SW 1271 (cell line): ENCODE measurements at places on chromosomes 4 and X.

DNA sequence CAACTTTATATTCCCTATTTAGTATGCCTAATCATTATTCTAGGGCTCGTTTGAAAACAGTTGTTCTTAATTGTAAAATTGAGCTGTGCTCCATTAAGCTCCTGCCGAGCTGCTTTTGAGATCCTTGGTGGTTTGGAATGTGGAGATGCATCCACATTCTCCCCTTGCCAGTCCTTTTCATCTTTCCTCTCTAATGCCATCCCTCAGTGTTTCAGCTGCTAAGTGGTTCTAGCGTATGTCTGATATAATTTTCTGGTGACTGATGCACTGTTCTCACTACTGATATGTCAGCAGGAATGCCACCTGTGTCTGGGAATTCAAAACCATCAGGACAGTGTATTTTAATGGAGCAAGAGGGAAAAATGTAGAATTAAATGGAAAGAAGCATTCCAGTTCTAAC is 1085.0 kb downstream of the CCSER1 start:
- no peak for DNase-seq

DNA sequence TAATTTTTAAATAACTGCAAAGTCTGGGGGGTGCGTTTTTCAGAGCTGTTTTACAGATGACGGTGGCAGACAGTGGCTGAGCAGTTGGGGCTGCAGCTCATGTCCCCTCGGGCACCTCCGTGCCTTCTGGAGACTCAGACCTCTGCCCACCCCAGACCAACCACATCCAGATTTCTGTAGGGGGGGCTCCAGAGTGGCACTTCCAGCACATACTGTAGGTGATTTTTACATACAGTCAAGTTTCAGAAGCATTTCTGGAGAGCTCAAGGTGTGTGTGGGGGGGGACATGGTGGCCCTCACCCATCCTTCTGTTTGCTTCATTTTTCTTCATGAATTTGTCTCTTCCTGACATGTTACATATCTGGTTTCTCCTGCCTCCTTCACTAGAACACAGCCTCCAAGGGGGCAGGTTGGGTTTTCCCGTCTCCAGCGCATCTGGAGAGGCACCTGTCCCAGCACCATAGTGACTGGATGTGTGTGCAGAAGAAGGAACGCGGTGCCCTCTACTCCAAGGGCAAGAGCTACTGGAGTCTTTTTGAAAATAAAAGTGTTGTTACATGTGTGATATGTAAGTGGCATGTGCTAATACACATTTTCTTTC is 37.5 kb downstream of the TMEM271 start:
- DNase-seq, result no peak

- DNase-seq, result no peak
Observed at GRCh38 chr4:71533121-71533520, 194.3 kb downstream of the SLC4A4 start.

DNA sequence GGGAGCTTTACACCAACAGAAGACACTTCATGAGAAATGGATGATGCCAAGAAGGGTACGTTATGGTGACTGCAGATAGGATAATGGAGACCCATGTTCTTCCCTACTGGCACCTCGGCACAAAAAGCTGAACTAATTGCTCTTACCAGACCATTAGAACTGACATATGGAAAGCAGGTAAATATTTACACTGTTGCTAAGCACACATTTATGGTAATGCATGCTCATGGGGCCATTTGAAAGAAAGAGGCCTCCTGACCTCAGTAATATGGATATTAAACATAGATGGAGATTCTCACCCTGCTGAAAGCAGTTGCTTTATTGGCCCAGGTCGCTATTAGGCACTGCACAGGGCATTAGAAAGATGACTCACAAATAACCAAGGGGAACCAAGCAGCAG is 1759.6 kb downstream of the C4orf33 start:
- no peak for DNase-seq

GRCh38 chr4:141339966-141340365 is 119.3 kb downstream of the ZNF330 start:
- DNase-seq, result no peak

DNA sequence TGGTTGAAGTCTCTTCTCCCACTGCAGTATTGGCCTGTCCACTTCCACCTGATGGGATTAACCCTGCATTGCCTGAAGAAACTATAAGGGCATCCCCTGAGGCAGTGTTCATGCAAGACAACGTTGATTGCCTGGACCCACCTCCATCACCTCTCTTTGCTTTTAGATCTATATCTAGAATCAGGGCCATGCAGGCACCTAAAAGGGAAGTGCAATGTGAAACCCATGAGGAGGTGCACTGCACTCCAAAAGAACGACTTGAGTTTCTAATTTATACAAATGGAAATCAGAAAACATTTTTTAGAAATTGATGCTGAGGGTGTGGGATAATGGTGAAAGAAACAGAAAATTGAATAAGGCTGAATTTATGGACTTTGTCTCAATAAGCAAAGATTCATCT is 694.4 kb downstream of the TRAM1L1 start:
- DNase-seq, result no peak

DNA sequence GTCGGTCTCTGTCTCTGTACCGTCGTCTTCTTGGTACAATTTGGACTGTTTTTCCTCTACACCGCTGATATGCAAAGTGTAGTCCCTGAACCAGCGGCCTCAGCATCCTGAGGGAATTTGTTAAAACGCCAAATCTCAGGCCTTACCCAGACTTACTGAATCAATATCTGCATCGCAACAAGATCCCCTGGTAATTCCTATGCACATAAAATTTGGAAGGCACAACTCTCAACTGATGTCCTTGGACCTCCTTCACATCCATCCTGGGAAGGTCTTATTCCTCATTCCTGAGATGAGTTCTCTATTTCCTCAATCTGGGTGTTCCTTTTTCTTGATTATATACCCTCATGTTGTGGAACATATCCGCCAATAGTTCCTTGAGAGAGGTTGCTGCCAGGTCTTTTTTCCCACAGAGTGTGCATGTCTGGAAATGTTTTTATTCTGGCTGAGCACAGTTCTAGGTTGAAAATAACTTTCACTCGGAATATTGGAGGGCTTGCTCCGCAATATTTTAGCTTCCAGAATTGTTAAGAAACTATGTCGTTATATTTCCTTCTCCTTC is 738 bp upstream of the HPF1 start:
- DNase-seq, result no peak

DNA sequence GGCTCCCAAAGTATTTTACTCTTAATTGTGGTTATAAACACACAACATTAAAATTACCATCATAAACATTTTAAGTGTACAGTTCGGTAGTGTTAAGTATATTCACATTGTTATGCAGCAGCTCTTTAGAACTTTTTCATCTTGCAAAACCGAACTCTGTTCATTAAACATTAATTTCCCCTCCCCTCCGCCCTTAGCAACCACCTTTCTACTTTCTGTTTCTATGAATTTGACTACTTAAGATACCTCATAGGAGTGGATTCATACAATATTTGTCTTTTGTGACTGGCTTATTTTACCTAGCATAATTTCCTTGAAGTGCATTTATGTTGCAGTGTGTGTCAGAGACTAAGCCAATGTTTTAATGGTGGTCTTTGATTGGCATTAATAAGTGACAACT is 32.6 kb downstream of the IL13RA1 start:
- no peak for DNase-seq
